Temporal lobe (tissue), 4 donors: ENCODE measurements at places on chromosomes 3 and 15. TPM values are rescaled to one million over a fixed set of nuclear protein-coding genes. Genes with fewer than 3 reads are reported as not detected.

NTRK3 gene
- total RNA-seq = 50.9 TPM

IL17RE gene
- 0.49 TPM for total RNA-seq

ZPLD1 gene
- total RNA-seq = under 0.01 TPM

GASK1A gene
- 4.9 TPM for total RNA-seq

CEP70 gene
- total RNA-seq = 53.1 TPM

PAQR5 gene
- total RNA-seq = 1.5 TPM

EPM2AIP1 gene
- total RNA-seq = 57.3 TPM

KNSTRN gene
- 15.0 TPM for total RNA-seq

MKRN2OS gene
- not detected for total RNA-seq

CSPG5 gene
- 111 TPM for total RNA-seq

AHSG gene
- not detected for total RNA-seq

SLC24A5 gene
- not detected for total RNA-seq

CIP2A gene
- total RNA-seq = 15.0 TPM
